Mesenteric fat pad (tissue), 1 donor: ENCODE measurements at places on chromosomes 11 and 22. TPM values are rescaled to one million over a fixed set of nuclear protein-coding genes. Genes with fewer than 3 reads are reported as not detected.

Gene MN1
- 10.2 TPM for total RNA-seq

Gene VWCE
- total RNA-seq, result 7.7 TPM

Gene SAA4
- 4.1 TPM for total RNA-seq

Gene OR10A2
- not detected for total RNA-seq

Gene ZNF214
- total RNA-seq, result 0.96 TPM

Gene SGSM1
- 0.16 TPM for total RNA-seq

Gene PRMT3
- total RNA-seq, result 13.5 TPM

Gene SMC1B
- not detected for total RNA-seq

Gene RCOR2
- total RNA-seq, result 0.58 TPM

Gene RFPL2
- not detected for total RNA-seq

Gene OR8K1
- not detected for total RNA-seq

Gene SCUBE2
- 29.2 TPM for total RNA-seq

Gene HOATZ
- total RNA-seq, result not detected

Gene MMP12
- total RNA-seq, result 0.29 TPM

Gene FHIP1B
- 23.2 TPM for total RNA-seq

Gene CST6
- not detected for total RNA-seq

Gene CLTCL1
- total RNA-seq, result 10.9 TPM

Gene OR2D2
- total RNA-seq, result not detected

Gene AIFM3
- 2.1 TPM for total RNA-seq

Gene PPP2R5B
- 28.3 TPM for total RNA-seq

Gene POU2AF3
- 0.58 TPM for total RNA-seq

Gene PKDREJ
- not detected for total RNA-seq

Gene MS4A4E
- total RNA-seq, result 3.2 TPM

Gene TSKU
- 185 TPM for total RNA-seq

Gene CD3D
- 1.3 TPM for total RNA-seq

Gene ILK
- 141 TPM for total RNA-seq

Gene FGF3
- not detected for total RNA-seq

Gene INPP5J
- total RNA-seq, result 0.19 TPM

Gene DCHS1
- total RNA-seq, result 23.0 TPM

Gene TTC38
- 39.4 TPM for total RNA-seq

Gene IFITM1
- 232 TPM for total RNA-seq
